ENCODE measurements at places on chromosomes 11 and 22.

DNA sequence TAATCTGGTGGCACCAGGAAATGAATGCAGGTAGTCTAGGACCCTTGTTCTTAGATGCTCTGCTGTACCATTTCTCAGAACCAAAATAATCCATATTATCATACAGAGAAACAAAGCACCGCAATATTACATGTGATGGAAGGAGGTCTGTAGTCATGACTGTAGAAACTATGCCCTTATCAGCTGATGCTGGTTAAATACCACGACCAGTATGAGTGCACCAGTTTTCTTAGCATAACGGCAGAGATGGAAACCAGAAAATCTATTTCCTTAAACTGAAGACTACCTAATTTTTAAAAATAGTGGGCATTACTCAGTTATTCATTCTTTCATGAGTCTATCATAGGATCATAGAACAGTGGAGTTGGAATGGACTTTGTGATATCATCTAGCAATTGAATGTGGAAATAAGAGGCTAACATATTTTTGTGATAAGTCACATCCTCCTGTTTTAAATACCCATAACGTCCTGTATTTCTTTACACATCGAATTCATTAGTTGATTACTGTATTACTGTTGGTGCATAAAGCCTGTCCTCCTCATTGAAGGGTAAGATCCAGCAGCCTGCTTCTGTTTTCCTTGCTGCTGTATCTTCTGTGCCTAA lies 15.1 kb downstream of the JHY start:
- no peak for DNase-seq

GRCh38 chr11:35934981-35935380 lies 8.9 kb upstream of the LDLRAD3 start:
- DNase-seq: no peak

DNA sequence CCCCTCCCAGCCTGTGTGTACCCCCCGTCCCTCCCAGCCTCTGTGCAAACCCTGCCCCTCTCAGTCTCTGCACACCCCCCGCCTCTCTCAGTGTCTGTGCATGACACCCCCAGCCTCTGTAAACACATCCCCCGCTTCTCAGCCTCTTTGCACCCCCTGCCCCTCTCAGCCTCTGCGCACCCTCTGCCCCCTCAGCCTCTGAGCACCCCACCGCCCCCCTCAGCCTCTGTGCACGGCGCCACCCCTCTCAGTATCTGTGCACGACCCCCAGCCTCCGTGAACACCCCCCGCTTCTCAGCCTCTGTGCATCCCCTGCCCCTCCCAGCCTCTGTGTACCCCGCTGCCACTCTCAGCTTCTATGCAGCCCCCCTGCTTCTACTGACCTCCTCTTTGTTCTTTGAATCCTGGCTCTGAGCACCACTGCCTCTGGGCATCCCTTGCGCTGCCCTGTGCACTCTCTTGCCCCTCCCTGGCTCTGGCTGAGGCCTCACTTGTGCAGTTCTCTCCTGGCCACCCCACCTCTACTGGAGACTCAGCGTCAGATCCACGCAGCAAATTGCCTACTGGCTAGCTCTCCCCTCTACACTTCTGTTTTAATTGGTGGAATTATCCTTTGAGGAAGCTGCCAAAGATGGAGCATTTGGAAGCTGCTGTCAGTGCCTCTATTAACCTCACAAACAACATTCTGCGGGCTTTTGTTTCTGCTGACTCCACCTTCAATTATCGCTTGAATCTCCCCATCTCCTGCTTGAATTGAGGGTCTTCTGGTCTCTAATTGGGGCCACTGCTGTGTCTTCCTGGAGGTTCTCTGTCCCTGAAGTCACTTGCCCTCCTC lies 838.6 kb downstream of the TBC1D22A start:
- no peak for DNase-seq

- no peak for DNase-seq
Observed at GRCh38 chr11:30605036-30605605, 19.0 kb upstream of the MPPED2 start.

- DNase-seq: no peak
Observed at GRCh38 chr11:83545494-83546260, 259.5 kb upstream of the CCDC90B start.

DNA sequence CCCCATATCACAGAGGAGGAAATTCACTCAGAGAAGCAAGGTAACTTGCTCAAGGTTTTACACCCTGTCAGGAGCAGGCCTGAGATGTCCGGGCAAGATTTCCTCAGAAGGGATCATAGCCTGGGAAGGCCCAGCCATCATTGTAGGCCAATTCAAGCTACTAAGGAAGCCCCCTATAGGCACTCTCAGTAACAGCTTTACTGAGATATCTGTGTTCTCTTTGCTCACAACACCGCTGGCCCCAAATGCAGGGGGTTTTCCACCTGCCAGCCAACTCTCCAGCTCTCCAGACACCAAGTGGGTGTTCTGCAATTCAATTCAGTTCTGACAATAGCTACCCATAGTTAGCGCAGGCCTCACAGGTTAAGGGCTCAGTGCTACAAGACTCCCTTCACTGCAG lies 84.0 kb downstream of the SLC36A4 start:
- no peak for DNase-seq

DNA sequence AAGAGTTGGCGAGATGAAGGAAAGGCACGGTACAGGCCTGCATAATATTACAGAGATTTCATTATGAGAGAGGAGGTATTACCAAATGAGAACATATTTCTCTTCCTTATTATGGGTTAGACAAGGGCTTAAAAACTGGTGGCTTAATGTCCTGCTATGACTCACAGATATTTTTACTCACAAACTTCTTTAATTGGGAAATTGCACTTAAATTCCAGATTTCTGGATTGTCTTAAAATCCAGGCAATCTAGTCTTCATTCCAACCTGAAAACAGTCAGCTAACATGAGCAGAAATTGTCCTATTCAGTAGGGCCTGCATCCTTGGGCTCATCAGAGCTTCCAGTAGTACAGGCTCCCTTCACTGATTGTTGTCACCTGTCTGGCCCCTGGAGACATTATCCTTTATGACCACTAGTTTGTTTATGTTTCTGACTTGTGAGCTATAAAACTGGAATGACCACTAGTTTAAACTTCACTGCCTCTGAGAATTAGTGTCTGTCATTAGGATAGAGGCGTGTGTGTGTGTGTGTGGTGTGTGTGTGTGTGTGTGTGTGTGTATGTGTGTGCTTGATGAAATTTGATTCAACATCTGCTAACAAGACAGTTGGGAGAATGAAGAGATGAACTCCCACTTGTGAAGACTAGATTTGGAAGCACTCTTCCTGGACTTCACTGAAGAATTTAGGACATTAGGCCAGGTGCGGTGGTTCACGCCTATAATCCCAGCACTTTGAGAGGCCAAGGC lies 25.1 kb downstream of the DBX1 start:
- DNase-seq: no peak

DNA sequence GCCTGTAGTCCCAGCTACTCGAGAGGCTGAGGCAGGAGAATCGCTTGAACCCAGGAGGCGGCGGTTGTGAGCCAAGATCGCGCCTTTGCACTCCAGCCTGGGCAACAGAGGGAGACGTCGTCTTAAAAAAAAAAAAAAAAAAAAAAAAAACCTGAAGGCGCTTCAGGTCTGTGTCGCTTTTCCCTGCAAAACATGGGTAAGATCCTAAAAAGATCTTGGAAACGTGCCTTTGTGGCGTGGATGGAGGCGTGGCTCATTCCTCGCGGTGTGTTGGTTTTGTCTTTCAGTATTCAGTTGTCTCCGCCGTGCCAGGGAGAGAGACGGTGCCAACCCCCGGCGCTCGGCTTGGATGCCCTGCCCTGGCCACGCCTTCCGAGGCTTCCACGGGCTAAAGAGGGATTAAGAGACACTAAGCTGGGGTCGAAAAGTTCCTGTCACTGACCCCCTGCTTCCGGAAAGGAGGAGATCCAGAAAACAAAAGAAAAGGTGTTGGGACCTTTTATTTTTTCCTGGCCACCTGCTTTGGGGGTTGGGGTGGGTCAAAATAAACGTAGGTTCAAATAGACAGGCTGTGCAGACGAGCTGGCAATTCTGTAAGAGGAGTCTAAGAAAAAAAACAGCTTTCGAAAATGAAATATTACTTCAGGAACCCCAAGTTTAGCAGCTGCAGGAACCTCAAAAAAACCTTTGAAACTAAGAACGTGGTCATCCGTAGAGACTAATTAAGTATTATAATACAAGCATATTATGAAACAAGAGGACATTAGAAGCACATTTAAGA lies 1.1 kb upstream of the SLC35F2 start:
- peak; percentile 80 for DNase-seq

GRCh38 chr22:50579752-50580151 lies 1.5 kb upstream of the CPT1B start:
- no peak for DNase-seq

DNA sequence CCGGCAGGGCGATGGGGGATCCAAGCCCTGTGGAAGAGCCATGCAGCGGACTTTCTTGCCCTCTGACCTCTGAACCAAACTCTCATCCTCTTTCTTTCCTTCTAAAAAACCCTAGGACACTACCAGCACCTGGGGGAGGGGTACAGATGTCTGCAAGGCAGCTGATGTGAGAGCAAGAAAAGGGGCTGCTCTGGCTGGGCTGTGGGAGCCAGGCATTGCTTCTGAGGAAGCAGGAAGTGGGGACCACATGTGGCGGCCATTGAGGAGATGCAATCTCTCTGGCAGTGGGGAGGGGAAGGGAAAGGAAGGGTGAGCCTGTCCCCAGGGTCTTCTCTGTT lies 36.0 kb downstream of the FAM83F start:
- no peak for DNase-seq

GRCh38 chr11:13966013-13966412 lies 3.5 kb downstream of the SPON1 start:
- no peak for DNase-seq

DNA sequence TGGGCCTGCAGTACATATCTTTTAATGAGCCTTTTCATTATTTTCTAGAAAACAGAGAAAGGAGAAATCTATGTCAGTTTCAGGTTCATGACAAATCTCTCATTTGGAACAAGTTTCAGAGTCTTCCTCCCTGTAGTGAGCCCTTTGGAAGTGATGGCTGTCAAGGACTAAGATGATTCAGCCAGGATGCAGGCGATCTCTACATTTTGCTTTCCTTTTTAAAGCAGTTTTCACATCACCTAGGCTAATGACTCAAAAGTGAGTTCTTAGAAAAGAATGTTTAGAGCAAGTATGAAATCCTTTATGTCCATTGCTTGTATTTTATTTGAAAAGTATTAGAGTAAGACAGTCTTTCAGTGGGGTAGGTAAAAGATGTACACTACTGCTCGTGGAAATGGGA lies 130.1 kb downstream of the TRPC6 start:
- no peak for DNase-seq

DNA sequence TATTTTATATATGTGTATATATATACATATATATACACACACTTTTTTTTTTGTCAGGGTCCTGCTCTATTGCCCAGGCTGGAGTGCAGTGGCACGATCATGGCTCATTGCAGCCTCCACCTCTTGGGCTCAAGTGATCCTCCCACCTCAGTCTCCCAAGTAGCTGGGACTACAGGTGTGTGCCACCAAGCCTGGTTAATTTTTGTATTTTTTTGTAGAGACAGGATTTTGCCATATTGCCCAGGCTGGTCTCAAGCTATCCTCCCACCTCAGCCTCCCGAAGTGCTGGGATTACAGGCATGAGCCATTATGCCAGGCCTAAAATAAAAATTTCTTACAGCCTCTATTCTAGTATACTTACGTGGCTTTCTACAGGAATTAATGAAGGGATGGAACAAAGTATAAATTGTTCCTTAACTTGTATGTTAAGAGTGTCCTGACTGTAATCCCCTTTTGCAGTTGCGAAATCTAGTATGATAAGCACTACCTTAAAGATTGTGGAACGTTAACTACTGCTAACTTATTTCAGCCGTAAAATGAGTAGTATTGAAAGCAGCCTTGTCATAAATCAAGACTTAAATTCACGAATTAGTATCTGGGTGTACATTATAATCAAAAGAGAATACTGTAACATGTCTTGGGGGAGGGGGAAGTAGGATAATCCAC lies 2.1 kb downstream of the TRAF6 start:
- no peak for DNase-seq

GRCh38 chr11:101745756-101746155 lies 161.9 kb upstream of the TRPC6 start:
- DNase-seq: no peak

- DNase-seq: peak; percentile 40
Observed at GRCh38 chr11:62504158-62504973, 42.2 kb downstream of the AHNAK start.

GRCh38 chr11:41283191-41283930 lies 176.1 kb downstream of the LRRC4C start:
- DNase-seq: no peak
